Activated naive CD4-positive, alpha-beta T cell treated with anti-CD3 and anti-CD28 coated beads for 36 hours (primary cell): ENCODE measurements at places on chromosomes 3 and 15.

DNA sequence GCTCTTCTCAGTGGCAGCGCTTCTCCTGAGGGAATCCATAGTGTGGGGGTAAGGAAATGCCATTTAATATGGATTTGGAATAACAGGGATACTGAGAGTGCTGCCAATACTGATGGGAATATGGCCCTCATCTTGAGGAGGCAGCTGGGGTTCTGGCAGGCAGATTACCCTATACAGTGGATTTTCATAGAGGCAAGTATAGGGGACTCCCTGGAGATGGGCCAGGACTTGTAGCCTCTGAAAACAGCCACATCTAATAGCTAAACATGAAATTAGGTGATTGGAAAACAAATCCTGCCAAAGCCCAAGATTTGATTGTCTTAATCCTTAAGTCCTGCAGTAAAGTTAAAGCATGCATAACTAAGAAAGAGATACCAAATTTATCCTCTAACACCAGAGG lies 30.9 kb downstream of the DPH3 start:
- DNase-seq, result no peak

DNA sequence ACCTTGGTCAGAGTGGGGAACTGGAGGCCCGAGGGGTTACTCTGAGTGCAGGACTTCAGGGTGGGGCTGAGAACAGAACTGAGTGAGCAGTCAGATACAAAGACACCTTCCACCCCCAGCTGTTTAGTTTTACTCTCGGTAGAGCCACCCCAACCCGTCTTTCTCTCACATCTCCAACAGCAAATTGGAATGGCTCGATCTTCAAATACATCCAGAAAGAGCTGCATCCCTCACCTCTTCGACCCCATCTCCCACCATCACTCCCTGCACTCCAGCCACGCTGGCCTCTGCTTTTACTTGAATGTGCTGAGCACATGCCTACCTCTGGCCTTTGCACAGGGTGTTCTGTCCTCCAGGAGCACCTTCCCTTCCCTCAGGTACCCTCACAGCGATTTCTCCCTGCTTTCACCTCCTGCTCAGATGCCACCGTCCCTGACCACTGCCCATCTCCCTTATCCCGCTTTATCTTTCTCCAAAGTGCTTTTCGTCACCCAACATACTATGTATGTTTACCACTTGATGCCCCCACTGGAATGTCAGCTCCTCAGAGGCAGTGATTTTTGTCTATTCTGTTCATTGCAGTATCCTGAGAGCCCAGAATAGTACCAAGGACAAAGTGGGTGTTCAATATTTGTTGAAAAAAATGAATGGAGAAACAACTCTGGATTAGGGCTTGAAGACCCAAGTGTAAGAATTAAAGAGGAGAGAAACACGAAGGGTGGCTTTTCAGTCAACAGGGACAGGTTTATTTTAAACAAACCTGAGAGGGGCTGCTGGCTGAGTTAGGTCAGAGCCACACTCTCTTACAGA lies 4.4 kb downstream of the CHCHD4 start:
- no peak for DNase-seq

DNA sequence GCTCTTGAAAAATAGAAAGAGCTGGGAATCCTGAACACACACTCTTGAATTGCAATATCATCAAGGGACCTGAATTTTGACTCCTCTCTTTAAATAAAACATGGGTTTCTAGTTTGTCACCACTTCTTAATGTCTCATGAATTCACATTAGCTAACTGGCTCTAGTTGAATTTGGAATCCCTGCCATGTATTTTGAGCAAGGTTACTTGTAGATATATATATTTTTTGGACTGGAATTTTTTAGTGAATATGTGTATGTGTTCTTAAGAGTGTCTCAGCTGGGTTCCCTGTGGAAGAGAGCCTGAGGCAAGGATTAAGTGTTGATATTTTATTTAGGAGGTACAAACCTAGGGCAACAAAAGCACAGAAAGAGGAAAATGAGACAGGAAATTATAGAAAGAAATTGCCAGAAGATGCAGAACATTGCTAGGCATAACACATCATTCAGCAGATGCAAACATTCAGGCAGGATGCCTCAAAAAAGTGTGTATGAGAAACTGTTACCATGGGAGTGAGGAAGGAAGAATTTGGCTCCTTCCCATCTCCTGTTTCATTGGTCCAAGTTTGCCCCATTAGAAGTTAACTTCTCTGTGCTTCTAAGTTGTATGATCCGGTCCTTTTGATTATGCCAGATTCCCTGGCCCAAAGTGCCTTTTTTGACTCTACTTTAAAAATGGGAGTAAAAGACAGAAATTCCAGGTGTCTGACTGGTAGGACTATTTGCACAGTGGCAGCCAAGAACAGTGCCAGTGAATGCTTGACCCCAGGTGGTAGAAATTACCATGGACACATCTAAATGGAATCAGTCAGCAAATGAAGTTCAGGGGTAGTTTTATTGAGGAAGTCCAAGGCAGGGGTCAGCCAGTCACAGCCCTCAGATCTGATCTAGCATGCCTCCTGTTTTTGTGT lies 253.7 kb upstream of the TGFBR2 start:
- no peak for DNase-seq

GRCh38 chr3:119342176-119342575 lies 48.0 kb downstream of the ARHGAP31 start:
- DNase-seq, result no peak

- no peak for DNase-seq
Observed at GRCh38 chr3:182925330-182925943, 54.9 kb downstream of the DCUN1D1 start.

DNA sequence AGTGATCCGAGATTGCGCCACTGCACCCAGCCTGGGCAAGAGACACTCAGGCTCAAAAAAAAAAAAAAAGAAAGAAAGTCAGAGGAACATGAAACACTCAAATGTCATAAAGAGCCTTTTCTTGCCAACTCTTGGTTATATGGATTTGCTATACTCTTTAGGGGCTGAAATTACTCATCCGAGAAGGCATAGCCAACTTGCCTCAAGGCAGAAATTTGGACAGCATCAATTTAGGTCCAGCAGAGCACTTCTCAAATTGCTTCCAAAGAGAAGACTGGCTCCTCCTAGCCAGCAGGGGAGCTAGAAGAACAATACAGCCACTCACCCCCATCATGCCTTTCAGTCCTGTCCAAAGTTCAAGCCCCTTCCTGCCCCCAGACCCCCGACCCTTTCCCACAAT lies 43.8 kb downstream of the OSBPL10 start:
- DNase-seq, result no peak

DNA sequence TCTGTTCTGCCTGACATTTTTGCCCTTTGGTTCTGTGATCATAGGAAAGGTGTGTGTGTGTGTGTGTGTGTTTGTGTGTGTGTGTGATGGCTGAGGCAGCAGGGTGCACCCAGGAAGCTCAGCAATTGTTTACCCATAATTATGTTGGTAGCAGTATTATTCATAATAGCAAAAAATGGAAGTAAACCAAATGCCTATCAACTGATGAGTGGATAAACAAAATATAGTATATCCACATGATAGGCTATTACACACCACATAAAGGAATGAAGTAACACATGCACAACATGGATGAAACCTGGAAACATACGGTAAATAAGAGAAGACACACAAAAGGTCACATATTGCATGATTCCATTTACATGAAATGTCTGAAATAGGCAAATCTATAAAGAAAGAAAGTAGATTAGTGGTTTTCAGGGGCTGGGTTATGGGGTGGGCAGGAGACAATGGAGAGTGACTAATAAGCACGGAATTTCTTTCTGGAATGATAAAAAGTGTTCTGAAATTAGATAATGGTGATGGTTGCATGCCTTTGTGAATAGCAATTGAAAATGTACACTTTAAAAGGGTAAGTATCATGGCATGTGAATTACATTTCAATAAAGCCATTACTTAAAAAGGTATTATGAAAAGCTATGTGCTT lies 167.2 kb downstream of the POLR2M start:
- DNase-seq, result no peak

DNA sequence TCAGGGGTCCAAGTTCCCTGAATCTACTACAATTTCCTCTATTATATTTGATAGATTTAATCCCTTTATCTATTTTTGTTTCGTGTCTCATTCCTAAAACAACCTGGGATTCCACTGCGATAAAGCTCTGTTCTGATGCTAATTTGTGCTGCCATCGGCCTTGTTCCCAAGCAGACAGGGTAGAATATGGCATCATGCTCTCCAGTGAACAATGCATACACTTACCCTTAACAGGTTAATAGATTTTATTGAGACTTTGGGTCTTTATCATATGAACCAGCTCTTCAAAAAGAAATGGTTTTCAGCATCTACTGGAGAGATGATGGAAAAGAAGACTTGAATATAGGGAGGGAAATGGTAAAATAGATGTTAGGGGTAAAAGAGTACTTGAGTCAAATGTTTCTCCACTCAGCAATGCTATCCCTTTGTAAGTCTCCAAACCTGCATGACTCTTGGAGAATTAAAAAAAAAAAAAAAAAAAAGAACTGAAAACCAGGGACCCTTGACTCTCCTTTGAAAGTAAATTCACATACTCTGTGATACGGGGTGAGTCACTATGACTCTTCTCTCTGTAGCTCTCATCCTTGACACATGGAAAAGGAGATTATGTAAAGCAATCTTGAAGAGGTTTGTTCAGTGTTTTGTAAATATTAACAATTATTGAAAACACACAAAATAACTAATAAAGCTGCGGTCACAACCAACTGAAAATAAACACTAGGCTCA lies 268.8 kb downstream of the ZBTB20 start:
- DNase-seq, result no peak

- DNase-seq, result no peak
Observed at GRCh38 chr3:8980756-8981257, 17.5 kb upstream of the RAD18 start.

- DNase-seq, result no peak
Observed at GRCh38 chr3:126151562-126152302, 28.7 kb downstream of the ALDH1L1 start.

- no peak for DNase-seq
Observed at GRCh38 chr15:67185621-67186225, 68.7 kb downstream of the AAGAB start.

GRCh38 chr3:71874618-71875017 lies 89.7 kb upstream of the PROK2 start:
- DNase-seq, result peak; percentile 43

GRCh38 chr3:143215059-143215458 lies 95.5 kb downstream of the CHST2 start:
- DNase-seq, result no peak

- no peak for DNase-seq
Observed at GRCh38 chr15:25664761-25665160, 198.4 kb downstream of the ATP10A start.

GRCh38 chr3:15728766-15729165 lies 69.0 kb downstream of the ANKRD28 start:
- DNase-seq, result no peak

GRCh38 chr3:125306620-125307019 lies 68.5 kb downstream of the ZNF148 start:
- DNase-seq, result no peak

- no peak for DNase-seq
Observed at GRCh38 chr15:33515121-33515520, 204.4 kb downstream of the RYR3 start.

GRCh38 chr3:150259526-150260397 lies 148.3 kb upstream of the TSC22D2 start:
- no peak for DNase-seq

GRCh38 chr3:10706156-10706739 lies 109.8 kb upstream of the SLC6A11 start:
- DNase-seq, result no peak

GRCh38 chr3:119311081-119311925 lies 17.1 kb downstream of the ARHGAP31 start:
- no peak for DNase-seq

DNA sequence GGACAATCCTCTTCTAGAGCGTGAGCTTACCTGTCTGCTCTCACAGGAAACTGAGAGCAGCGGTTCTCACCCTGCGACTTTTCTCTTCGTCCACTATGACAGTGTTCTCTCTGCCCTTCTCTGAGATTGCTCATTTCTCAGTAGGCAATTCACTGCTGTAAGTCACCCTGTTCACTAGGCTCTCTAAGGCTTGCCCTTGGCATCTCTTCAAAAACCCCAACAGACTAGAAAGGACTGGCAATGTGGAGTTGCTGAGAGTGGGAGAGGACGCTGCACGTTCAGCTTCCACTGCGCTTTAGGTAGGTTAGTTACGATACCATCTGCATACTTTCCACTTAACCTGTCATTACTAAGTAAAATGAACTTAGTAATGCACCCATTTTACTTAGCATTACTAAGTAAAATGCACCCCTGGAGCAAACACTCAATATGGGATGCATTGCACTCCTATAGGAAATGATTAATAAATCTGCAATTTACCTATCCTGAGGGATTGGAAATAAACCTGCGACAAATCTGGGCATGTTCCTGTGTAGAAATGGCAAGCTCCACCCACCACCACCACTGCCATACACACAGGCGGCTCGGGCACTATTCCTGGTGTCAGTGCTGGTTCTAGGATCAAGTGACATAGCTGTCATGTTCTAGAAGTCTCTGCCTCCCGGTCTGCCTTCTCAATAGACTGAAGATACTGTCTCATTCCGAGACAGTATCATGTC lies 21.4 kb downstream of the XPC start:
- DNase-seq, result no peak

- DNase-seq, result no peak
Observed at GRCh38 chr3:45595364-45596195, 1.0 kb downstream of the LIMD1 start.

DNA sequence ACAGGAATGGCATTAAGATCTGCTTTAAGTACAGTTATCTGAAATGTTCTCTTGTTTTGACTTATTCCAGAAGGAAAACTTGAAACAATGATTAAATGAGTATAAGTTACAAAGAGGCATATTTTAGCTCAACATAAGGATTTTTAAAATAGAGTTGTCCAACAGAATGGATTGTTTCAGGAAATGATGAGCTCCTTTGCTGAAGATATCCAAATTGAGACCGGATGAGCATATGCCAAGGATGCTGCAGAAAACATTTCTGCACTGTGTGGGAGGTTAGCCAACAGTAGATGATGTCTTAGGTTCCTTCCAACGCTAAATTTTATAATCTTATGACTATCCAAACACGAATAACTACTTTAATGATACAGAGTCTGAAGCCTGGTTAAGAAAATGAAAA lies 226.5 kb upstream of the NANOGP8 start:
- no peak for DNase-seq

DNA sequence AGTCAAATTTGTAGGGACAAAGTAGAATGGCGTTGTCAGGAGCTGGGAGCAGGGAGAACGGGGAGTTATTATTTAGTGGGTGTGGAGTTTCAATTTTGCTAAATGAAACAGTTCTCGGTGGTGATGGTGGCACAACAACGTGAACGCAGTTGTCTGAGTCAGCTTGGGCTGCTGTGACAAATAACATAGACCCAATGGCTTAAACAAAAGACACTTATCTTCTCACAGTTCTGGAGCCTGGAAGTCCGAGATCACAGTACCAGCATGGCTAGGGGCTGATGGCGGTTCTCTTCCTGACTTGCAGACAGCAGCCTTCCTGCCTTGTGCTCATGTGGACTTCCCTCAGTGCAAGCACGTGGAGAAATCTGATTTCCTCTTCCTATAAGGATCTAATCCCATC lies 90.2 kb downstream of the CHSY1 start:
- DNase-seq, result peak; percentile 64

- no peak for DNase-seq
Observed at GRCh38 chr3:169660709-169661360, 2.7 kb downstream of the MECOM start.

DNA sequence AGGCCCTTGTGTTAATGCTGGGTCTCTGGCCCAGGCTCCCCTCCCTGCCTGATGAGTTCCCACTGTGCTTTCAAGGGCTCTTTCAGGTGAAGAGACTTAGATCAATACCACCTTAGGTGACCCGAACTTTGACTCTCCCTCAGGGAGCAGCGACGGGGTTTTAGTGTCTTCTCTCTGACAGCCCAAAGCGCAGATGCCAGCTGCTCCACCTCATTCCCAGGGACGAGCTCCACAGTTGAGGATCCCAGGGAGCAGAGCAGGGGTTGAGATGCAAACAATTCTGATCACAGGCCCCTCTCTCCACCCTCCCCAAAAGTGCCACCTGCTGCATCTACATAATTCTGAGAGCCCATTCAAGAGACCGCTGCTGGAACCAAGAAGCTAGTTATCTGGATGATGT lies 265.1 kb downstream of the TJP1 start:
- DNase-seq, result no peak
